Stimulated activated CD8-positive, alpha-beta memory T cell treated with anti-CD3 and anti-CD28 coated beads, Interleukin-7, amount 100 ng/mL, for 4 hours (primary cell): ENCODE measurements at places on chromosomes 7 and 10.

- DNase-seq, result no peak
These were observed 110.0 kb downstream of the EMX2 start for GRCh38 chr10:117652228-117653169.

- DNase-seq, result peak; percentile 93
These were observed 9.1 kb upstream of the FXYD4 start for GRCh38 chr10:43362191-43362839.

DNA sequence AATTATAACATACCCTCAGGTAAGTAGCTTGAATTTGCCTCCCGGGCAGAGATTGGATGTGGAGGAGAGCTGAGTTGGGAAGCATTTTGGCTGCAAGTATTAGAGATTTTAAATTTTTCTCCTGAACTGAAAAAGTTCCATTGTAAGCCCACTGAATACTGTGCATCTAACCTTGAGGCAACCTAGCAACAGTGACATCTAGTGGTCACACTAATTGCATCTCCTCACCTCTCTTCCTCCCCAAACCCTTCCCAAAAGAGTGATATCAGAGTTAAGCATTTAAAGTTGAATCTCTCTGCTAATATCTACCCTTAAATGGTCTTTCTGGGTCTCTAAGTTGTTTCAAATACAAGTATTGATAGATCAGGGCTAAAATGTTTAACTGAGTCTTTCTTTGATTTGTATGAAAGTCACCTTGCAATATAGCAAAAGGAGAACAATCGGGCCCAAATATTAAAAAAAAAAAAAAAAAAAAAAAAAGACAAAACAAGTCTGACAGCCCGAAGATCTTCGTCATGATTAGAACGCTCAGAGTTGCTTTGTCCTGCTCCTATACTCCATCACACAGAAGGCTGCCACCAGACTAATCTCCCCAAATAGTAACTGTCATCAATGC, 40.4 kb upstream of the DLX5 start:
- no peak for DNase-seq

DNA sequence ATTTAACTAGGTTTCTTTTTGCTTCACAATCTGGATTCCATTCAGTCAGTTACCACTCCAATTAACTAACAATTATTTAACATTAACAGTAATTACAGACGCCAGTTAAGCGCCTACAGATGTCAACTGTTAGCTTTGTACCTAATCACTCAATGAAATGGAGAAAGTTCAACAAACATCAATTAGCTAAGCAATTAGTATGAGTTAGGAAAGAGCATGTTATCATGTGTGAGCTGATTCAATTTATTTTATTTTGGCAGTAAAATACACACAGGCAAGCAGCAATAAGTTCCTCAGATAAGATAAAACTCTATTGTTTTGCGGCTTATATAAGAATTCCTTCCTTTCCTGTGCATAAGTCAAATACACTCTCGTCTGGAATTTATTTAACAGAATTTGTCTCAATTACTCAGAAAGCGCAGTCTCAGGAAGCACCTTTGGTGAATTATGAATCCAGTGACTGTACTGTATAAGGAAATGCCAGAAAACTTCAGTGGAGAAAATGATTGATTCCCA, 427.1 kb upstream of the GALNT17 start:
- no peak for DNase-seq

GRCh38 chr10:5665373-5666007, 905 bp downstream of the ASB13 start:
- DNase-seq, result no peak

- no peak for DNase-seq
These were observed 356.0 kb downstream of the PPP1R3A start for GRCh38 chr7:113562801-113563200.

- DNase-seq, result no peak
These were observed 231.2 kb upstream of the SEMA3A start for GRCh38 chr7:84425702-84426259.

DNA sequence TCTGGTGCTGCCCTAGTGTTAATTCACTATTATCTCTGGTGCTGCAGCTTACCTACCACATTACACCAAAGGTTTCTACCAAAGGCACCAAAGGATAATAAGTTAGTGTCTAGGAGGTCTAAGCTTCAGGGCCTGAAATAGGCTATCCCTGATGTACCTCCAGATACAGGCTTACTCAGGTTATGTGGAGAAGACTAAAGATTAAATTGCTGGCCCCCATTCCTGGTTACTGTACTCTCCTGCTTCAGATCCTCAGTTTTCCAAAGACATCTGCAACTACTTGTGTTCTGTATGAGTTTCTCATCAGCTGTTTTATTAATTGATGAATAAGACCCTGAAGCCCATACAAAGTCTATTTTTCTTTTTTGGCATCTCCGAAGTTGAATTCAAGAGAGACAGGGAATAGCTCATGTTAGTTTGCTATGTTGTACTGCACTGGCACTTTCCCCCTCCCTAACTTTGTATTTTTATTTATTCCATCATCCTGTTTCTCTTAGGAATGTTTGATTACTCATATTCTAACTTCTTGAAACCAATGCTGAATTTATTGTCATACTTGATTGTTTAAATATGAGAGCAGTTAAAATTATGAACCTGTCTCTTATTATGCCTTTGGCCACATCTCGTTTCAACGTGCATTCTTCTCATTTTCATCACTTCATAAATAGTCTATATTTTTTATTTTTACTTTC, 85.9 kb downstream of the PON1 start:
- DNase-seq, result no peak

DNA sequence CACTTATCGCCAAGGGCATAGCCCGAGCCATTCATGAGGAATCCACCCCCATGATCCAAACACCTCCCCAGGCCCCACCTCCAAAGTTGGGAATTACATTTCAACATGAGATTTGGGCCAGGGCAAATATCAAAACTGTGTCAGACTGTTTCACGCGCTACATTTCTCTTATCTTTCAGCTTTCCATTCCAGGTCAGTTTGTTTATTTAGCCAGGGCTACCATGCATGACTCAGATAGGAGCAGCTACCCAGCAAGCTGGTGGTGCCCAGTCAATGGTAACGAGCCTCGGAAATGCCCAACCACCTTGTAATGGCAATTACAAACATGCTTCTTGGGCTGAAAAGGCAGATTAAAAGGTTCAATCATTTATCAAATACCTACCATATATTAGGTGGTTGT, 43.6 kb upstream of the BAMBI start:
- no peak for DNase-seq

GRCh38 chr7:158650821-158651225, 53.8 kb downstream of the NCAPG2 start:
- no peak for DNase-seq

- DNase-seq, result no peak
These were observed 40.6 kb upstream of the MAGI2 start for GRCh38 chr7:79494046-79494445.

DNA sequence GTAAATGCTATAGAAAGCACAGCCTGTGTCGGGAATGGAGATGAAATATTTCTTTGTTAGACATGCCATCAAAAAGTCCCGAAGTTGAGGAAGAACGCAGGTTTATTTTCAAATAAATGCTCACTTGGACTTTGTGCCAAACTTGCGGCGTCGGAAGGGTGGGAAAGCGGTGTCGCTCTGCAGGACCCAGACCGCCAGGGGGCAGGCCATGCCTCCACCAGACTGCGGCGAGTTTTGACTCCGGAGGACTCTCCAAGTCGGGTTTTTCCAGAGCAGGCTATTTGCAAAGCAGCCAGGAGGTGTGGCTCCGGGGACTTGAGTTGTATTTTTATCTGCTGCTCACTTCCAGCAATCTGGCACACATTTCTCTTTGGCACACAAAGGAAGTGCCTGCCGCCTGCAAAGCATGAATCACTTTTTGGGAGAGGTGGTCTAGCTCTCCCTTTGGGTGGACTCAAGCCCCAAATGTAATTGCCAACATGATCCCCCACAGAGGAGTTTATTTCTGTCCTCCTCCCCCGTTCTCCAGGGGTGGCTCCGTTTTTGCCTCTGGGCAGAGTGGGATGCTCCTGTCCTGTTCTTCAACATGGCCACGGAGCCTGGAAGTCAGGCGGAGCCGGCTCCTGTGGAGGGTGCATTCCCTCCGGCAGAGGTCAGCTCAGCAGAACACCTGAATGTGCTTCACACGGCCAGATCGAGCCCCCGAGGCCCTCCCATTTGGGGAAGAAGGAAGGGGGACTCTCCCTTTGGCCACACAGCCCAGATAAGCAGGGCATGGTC, 82.3 kb upstream of the GPR26 start:
- DNase-seq, result no peak

DNA sequence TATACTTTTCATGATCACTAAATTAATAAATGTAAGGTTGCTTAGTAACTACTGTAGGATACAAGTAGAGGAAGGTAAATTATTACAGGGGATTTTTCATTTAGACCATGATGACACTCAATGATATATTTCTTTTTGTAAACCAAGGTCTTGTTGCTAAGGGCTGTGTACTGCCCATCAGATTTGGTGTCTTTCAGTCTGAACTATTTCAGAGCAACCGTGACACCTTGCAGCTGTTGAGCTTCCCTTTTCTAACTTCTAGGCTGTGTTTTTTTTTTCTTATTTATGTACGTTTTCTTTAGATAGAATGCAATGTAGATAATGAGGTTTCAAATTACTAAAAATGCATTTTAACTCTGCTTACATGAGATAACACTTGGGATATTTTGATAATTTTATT, 292.0 kb upstream of the MBL2 start:
- no peak for DNase-seq

DNA sequence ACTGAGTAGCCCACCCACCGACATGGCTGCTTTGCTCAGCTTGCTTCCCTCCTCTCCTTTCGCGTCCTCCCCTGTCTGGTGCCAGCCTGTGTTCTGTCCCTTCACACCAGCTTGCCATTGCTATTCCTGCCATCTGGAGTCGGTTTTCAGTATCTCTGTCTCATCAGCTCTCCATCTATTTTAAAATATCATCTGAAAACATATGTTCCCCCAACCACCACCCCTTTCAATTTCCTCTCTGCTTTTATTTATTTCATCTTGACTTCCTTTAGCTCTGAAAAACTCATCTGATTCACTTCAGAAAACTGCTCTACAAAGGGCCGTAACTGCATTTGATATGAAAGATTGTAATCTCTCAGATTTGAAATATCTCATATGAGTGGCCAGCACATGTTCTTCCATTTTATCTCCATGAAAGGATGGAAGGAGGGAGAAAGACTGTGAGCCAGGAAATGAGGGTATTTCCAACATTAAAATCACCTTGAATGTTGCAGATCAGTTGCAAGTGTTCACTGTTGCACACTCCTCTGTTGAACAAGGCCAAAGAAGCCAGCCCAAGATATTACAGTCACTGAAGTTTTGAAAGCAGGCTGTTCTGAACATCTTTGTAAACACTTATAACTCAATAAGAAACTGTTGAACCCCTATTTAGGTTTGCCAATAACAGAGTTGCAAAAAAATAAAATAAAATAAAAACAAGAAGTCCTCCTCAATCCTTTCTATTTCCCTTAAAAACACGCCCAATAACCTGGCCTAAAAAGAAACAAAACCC, 202.4 kb upstream of the NEBL start:
- no peak for DNase-seq

GRCh38 chr7:80618096-80618495, 20.3 kb upstream of the CD36 start:
- no peak for DNase-seq

- DNase-seq, result no peak
These were observed 52.7 kb upstream of the VIPR2 start for GRCh38 chr7:159197066-159197975.

GRCh38 chr10:103742824-103743223, 112.6 kb downstream of the SH3PXD2A start:
- DNase-seq, result no peak

DNA sequence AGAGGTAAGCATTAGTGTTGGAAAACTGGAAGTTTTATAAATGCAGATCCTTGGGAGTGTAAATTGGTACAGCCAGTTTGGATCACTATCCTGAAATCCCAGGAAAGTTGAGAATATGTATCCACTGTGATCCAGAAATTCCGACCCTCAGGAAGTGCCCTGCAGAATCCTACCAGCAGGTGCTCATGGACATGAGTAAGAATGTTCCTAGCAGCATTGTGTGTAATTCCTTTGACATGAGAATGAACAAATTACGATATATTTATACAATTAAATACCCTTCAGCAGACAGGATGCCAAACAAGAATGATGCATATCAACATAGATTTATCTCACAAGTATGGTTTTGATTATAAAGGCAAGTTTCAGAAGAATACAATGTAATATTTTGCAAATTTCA, 181.6 kb downstream of the XPNPEP1 start:
- no peak for DNase-seq

- no peak for DNase-seq
These were observed 11.5 kb downstream of the IKZF1 start for GRCh38 chr7:50315739-50316671.

DNA sequence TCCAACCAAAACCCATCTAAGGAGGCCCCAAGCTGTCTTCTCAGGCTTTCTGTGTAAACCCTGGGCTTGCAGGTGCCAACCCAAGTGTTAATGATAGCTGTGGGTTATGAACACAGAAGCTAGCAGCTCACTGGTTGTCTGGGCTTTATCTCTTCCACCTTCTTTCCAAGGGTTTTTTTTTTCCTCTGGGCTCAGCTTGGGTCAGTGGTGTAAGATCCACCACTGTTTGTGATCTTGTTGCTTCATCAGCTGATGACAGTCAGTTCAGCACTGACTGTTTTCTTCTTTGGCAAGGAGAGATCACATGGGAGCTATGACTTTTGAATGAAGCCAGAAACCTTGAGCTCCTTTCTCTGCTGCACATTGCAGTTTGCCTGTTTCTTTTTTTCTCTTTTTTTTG, 4.6 kb downstream of the GTPBP4 start:
- no peak for DNase-seq

- DNase-seq, result no peak
These were observed 57.9 kb downstream of the AFAP1L2 start for GRCh38 chr10:114346176-114347031.

GRCh38 chr7:78333530-78334425, 535.2 kb downstream of the PHTF2 start:
- no peak for DNase-seq

DNA sequence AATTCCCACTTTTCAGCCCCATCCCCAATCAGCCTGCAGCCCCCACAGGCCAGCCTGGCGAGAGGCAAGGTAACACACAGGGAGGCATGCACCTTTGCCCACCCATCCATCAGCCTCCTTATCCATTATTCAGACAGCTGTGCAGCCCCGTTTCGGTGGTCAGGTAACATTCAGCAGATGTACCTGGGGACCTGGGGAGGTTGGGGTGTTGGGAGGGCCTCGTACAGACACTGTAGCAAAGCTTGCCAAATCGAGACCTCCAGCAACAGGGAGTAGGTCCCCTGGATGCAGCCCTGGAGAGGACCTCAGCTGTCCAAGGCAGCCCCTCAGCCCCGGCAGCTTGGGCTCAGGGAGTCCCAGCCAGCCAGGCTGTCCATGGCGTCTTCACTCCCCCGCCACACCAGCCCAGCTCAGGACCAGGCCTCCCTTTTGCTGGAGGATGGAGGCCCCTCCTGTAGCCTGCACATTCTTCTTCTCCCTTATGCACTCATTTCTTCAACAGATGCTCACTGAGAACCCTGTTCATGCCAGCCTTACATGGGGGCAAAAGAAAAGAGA, 8.5 kb upstream of the DRGX start:
- no peak for DNase-seq

GRCh38 chr7:100763556-100764140, 30.3 kb downstream of the ZAN start:
- no peak for DNase-seq

- DNase-seq, result no peak
These were observed 13.9 kb downstream of the DIP2C start for GRCh38 chr10:675532-675931.
